ENCODE measurements at places on chromosomes 3 and 15.

- DNase-seq, result no peak
Measured at GRCh38 chr3:4885316-4885715, 93.9 kb upstream of the BHLHE40 start.

DNA sequence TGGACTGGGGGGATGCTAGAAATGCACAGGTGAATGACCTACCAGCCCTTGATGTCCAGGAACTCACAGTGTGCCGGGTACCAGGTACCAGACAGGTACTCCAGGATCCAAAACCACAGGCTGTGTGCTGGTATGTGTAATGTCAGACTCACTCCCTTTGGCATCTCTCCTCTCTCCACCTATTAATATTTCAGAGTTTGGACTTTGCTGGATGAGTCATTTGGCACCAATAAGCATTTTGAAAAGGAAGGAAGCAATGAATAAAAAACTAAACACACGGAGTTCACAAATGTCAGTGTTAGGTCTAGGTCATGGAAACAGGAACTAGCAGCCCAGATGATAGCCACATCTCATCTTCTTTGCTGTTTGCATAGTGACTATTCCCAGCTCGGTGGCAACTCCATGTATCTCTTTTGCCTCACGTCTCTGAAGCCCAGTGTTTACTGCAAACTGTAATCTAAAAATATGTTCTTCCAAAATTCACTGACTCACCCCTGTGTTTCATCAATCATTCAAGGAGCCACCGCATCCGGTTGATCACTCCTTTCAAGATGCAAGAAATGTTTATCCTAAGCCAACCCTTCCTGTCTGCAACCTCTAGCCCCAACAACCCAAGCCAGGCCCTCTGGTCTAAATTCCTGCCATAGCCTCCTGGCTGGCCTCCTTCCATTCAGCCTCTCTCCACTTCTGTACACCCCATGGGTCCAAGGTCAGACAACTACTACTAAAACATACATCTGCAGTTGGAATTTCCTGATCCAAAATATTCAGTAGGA is 8.4 kb downstream of the ITGB5 start:
- DNase-seq, result no peak

GRCh38 chr3:13887495-13888300 is 7.8 kb upstream of the WNT7A start:
- no peak for DNase-seq

- no peak for DNase-seq
Measured at GRCh38 chr3:141992512-141992911, 116.1 kb downstream of the ATP1B3 start.

DNA sequence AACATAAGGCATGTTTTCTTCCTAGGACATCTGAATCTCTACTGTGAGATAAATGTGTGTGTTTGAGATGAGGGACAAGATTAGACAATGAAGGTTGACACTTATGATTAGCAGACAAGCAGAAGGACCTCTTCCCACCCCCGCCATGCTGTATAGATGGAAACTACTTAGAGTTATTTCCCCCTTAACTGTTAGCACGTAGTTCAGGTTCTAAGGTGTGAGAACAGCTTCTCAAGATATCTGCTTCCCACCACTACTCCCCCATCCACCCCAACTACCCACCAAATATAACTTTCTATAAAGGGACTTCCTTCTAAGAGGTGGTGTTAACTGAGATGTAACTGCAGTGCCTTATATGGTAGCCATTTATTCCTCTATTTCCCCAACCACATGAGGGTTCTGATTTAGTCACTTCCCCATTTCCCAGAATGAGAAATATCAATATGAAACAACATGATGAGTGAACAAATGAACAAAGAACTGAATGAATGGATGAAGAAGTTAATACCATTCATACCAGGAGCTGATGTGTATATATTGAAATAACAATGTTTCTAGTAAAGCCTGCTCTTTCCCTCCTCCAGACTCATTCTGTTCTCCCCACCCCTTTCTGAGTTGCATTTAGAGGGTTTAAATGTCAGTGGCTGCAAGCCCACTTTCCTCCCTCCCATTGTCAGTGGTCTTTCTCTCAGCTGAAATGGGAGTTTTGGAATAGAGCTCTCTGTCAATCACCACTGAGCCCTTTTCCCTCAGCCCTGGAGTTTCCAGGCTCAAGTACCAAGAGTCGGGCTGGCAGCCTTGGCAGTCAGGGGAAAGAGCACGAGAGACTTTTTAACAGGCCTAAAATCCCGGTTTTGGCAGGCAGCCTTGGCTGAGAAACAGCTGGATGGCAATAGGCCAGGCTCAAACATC is 7.7 kb upstream of the RFTN1 start:
- no peak for DNase-seq

GRCh38 chr3:114565216-114565615 is 271.4 kb downstream of the TIGIT start:
- no peak for DNase-seq

GRCh38 chr3:175108613-175109151 is 249.5 kb downstream of the NAALADL2 start:
- no peak for DNase-seq

DNA sequence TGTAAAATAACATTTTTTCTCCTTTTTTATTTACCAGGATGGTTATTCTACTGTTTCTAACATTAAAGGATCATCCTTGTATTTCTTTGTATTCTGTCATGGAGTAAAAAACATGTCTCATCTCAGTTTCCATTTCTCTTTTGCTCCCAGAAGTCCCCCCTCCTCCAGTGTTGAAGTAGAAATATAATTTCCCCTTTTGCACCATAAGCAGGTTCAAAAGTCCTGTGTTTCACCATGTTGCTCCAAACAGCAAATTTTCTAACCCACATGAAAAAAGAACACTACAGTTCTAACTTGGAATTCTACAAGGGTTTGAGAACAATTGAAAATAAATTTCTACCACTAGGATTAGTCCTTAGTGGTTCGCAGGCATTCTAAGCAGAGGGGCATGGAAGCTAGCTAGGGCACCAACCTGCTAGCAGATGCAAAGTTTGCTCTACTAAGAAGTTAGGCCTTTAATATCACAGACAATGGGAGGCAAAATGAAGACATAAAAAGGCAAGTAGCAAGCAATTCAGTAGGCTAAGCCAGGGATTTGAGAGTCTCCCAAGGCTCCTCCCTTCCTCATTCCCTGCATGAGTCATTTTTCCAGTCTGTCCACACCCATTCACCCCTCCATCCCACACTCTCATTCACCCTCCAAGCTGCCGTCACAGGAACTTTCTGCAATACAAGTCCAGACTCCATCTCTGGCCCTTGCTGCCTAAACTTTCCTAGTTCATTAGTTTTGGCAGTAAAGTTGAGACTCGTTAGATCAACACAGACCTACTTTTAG is 2.3 kb upstream of the MBNL1 start:
- DNase-seq, result no peak

- DNase-seq, result no peak
Measured at GRCh38 chr3:156522673-156523072, 32.2 kb downstream of the SSR3 start.

- no peak for DNase-seq
Measured at GRCh38 chr3:59611649-59612443, 562.0 kb upstream of the CFAP20DC start.

DNA sequence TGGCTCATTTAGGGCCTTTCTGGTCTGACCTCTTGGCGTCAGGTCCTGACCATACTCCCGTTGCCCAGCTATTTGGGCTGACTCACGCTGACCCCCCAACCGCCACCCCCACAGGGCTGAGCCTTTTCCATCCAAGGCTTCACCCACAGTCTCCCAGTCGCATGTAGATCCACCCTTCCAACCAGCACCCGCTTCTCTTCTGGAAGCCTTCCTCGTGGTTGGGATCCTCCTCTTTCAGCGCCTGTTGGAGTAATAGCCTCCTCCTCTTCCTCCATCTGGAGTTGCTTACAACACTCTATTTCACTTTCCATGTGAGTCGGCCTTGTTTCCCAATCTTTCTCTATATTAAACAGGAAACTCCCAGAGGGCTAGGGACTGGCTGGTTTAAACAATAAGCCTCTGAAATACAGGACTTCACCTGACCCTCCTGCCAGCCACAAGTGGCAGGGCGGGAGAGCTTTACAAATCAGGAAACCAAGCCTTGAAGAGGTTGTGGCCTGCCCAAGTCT is 2.1 kb upstream of the ALAS1 start:
- DNase-seq, result no peak

DNA sequence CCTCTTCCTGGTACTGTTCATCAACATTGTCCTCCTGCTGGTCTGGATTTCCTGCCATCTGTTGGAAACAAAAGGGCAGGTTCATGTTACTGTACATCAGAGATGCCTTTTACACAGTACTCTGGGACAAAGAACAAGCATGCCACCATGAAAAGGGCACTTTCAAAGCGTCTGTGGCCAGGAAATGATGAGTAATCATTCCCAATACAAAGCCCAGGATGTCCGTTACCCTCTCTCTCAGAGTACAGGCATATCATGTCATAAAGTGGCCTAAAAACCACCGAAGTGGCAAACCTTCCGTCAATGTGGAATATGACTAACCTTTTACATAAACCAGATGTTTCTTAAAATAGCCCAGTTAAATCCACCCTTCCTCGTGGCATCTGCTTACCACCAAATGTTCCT is 71.2 kb downstream of the GOLIM4 start:
- no peak for DNase-seq

DNA sequence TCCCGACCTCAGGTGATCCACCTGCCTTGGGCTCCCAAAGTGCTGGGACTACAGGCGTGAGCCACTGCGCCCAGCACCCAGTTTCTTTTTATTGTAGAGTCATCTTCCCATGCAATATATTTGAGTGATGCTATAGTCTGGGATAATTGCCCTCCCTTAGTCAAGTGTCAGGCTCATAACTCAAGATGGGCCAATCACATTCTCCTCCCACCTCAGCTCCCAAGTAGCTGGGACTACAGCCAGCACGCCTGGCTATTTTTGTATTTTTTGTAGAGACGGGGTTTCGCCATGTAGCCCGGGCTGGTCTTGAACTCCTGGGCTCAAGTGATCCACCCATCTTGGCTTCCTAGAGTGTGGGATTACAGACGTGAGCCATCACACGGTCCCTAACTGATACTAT is 15.2 kb upstream of the PTPN9 start:
- DNase-seq, result no peak

DNA sequence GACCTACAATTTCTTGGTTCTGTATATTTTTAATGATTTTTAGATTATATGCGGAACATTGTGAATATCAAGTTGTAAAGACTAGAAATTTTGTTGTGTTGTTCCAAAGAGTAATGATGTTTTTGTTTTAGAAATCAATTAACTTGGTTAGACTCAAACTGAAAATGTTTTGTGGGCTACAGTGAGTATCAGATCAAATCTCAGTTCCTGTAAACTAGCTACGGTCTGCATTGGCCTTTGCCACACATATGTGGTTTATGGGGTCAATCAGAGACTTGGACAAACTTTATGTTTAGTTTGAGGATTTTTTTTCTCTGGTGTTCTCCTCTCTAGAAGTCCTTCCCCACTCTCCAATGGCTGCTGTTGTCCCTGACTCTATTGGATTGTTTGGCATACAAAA is 308.0 kb upstream of the THRB start:
- DNase-seq, result no peak

GRCh38 chr3:42043099-42043813 is 47.9 kb upstream of the TRAK1 start:
- DNase-seq, result no peak

- DNase-seq, result no peak
Measured at GRCh38 chr15:78768531-78769408, 42.5 kb downstream of the ADAMTS7 start.

GRCh38 chr3:119817583-119818363 is 35.9 kb downstream of the NR1I2 start:
- no peak for DNase-seq

DNA sequence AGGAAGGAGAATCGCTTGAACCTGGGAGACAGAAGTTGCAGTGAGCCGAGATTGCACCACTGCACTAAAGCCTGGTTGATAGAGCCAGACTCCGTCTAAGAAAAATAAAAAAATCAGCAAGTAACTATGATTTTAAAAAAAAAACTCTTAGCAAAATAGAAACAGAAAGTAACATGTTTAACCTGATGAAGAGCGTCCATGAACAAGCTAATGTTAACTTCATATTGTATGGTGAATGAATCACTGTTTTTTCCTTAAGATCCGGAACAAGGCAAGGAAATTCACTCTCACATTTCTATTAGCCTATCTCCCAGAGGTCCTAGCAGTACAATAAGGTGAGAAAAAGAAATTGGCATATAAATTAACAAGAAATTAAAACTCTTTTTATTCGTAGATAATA is 69.0 kb downstream of the RFX7 start:
- DNase-seq, result no peak

DNA sequence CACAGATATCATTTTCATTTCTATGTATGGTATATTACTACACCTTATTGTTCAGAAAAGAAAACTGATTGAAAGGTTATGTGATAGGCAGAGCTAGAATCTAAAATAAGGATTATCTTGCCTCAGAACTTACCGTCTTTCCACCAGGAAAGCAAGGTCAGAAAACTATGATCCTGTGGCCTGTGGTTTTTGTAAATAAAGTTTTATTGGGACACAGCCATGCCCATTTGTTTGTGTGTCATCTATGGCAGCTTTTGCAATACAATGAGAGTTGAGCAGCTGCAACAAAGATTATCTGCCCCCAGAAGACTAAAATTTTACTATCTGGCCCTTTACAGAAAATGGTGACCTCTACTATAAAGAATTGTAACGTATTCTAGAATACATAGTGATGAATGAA is 314.7 kb upstream of the SLCO3A1 start:
- no peak for DNase-seq

DNA sequence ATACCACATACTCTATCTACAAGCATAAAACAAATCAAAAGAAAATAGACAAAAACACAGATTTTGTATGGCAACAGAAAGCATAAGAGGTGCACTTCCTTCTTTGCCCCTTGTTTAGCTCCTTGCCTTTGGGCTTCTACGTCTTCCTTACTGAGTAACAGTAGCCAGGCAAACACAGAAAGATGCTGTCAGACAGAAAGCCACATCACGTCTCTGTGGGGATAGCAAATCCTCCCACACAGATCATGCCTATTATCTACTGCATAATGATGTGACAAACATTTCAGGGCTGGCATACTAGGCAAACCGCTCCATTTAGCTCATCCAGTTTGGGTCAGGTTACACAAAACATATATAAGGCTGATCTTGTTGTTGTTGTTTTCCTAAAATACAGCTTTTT is 92.7 kb downstream of the BOC start:
- DNase-seq, result no peak

DNA sequence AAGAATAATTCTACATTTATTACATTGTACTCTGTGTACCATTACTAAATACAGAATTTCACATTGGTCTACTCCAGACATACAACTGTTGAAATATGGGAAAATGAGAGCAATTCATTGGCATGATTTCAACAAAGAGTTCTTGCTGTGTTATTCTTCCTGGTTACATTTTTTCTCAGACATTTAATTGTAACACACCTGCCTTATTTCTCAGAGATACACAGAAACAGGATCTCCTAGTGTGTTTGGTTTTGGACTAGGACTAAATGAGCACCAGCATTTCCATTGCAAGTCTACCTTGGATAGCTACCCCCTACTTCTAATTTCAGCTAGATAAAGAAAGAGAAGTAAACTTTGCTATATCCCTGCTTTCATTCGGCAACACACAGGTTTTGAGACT is 274.3 kb upstream of the CNTN4 start:
- no peak for DNase-seq

DNA sequence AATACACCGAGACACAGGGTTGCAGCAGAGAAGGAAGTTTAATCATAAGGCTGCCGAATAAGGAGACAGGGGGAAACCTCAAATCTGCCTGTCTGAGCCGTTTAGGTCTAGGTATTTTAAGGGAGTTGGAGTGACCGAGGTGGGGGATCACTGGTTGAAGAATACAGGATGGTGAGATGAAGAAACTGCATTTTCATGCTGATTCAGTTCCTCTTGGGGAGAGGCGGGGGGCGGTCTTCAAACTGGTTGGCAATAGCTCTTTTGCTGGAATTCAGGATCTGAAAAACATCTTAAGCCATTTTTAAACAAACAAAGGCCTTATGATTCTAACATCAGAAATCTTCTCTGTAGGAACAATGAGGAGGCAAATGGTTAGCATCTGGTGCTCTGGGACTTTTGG is 699.5 kb upstream of the CFAP20DC start:
- DNase-seq, result no peak
